GM12891 (cell line): ENCODE measurements at places on chromosomes 2 and 18.

- DNase-seq, result no peak
Observed at GRCh38 chr2:240558236-240558761, 511 bp upstream of the ANKMY1 start.

DNA sequence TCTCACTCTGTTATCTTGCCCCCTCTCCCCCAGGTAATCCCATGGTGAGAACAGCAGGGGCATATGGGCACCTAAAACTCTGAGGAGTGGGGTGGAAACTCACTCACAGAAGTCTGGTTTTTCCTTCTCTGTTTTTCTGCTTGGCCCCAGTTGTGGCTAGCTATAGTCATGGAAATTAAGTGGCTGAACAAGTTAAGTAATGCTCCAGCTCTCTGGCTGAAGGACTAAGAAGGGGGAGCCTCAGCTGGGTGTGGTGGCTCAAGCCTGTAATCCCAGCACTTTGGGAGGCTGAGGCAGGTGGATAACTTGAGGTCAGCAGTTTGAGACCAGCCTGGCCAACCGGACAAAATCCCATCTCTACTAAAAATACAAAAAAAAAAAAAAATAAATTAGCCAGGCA lies 261.0 kb downstream of the TPGS2 start:
- no peak for DNase-seq

DNA sequence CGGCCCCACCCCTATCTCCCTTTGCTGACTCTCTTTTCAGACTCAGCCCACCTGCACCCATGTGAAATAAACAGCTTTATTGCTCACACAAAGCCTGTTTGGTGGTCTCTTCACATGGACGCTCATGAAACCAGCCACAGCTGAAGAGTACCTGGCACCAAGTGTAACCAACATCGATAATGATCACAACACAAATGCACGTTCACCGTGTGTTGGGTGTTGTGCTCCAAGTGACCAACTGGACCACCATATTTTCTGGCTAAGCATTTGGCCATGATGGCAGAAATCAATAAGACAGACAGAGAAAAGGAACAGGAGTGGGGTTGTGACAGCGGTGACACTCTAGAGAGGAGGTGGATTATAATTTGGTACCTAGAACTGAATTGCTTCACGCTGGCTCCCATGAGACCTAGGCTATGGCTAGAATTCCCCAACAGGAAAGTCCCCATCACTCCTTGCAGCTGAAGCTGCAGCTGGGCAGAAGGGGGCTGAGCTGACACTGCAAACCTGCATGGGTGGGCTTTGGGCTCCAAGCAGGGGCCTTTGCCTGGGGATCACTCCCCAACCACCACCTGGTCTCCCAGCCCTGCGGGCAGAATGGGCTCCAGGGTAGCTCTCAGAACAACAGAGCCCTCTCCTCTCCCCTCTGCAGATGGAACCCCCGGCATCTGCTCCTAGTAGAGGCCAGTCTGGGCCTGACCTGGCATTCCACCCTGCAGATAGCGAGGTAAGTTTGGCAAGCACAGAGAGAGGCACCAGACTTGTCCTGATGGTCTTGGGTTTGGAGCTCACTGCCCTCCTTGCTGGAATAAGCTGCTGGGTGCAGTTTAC lies 14.6 kb upstream of the LRRFIP1 start:
- DNase-seq, result no peak

GRCh38 chr2:134539981-134540380 lies 178.8 kb downstream of the TMEM163 start:
- no peak for DNase-seq

DNA sequence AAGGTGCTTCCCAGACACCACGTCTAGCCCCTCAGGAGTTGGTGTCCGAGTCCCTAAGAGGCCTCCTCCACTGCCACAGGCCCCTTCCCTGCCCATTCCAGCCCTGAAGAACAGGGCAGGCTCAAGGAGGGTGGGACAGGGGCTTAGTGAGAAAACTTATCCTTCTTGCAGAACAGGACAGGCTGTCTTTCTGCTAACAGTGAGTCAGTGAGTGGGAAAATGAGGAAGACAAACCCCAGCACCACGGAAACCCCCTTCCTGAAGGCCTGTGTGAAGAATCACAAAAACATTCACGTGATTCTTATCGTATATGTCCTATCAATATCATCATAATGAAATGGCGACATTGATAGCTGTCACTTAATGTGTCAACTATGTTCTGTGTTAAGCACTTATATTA lies 9.8 kb downstream of the FZD7 start:
- no peak for DNase-seq

- no peak for DNase-seq
Observed at GRCh38 chr2:2657121-2657962, 326.3 kb upstream of the MYT1L start.

DNA sequence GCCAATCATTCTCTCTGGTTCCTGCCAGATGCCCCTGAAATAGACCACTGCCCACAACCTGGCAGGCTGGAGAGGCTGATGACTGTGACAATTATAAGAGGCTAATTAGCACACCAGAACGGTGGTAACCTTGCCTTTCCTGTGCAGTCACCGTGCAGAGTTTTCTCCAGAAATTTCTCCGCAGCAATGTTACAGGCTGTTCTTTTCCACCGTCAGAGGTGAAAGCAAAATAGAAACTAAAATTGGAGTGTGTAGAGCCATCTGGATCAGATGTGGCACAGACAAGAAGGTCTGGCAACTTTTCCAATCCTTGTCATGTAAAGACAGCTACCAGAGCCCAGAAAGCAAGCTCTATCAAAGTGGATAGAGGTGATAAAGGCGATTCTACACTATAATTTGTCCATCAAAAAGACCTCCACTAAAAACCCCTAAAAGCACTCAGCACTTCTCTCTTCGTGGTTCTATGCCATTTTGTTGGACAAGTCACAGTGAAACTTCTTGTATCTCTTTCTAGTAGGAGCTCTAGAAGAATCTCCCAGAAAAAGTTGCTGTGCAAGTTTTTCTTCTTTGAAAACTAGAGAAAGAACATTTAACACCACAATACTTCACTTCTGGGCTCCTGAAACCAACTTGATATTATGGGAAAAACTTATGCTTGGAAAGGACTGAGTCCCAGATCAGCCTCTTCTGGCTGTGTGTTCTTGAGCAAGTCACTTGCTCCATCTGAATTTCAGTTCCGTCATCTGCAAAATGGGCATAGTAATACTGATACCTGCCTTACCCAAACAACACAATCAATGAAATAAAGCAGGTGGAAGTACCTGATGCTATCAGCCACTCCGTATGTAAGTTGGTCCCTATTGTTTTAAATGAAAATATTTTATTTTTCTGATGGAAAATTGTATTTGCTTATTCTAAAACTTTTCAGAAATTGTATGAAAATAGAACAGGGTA lies 295.6 kb upstream of the DLGAP1 start:
- DNase-seq, result no peak

DNA sequence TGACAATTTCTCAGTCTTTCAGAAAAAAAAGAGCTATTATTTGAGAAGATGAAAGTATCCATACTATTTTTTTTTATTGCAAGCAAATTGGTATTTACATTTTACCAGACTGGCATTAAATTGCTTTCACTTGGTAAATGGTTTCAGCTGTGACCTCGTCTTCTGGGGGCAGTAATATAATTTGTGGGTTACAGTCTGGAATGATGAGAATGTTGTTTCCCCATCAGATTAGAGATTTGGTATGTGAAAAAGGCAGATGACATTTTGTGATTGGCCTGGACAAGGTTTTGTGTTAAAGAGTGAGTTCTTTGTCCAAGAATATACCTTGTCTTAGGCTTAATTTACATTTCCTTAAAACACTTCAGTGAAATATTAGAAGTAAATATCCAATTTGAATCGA lies 390.1 kb upstream of the ST6GAL2 start:
- no peak for DNase-seq

DNA sequence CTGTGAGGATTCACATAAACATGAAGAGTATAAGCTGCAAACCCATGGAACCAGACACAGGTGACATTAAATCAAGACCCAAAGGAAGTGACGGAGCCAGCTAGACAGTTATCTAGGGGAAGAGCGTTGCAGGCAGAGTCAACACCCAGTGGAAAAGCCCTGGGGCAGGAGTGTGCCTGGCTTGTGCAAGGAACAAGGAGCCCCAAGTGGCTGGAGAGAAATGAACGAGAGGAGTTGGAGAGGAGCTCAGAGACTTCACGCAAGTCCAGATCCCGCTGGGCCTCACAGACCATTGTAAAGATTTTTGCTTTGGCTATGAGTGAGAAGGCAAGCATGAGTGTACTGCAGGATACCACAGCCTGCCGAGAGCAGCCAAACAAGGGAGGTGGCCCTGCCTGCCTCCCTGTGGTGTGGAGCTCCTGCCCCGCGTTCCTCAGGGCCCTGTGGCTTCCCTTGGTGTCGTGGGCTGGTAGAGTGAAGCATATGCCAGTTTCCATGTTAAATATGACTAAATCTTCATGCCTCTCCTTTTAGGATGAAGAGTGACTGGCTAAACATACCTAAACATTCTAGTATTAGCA lies 88.2 kb downstream of the SP3 start:
- DNase-seq, result no peak

- DNase-seq, result no peak
Observed at GRCh38 chr18:48021273-48021914, 90.9 kb upstream of the SMAD2 start.

- DNase-seq, result no peak
Observed at GRCh38 chr2:202022755-202023154, 10.9 kb upstream of the FZD7 start.

DNA sequence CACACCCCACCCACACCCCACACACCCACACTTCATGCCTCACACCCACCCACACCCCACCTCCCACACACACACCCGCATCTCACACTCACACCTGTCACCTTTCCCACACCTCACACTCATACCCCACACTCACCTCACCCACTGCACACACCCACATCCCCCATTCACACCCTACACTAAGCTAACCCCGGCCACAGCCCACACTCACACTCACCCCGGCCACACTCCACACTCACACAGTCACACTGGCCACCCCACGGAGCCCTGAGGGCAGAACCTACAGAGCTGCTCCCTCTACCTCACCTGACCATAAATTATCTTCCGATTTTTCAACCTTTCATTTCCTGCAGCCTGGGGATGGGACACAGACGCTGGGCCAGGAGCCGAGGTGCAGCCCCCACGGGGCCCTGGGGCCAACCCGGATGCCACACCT lies 241.3 kb downstream of the HDAC4 start:
- DNase-seq, result no peak

GRCh38 chr2:62402156-62402555 lies 103.8 kb downstream of the TMEM17 start:
- DNase-seq, result no peak

DNA sequence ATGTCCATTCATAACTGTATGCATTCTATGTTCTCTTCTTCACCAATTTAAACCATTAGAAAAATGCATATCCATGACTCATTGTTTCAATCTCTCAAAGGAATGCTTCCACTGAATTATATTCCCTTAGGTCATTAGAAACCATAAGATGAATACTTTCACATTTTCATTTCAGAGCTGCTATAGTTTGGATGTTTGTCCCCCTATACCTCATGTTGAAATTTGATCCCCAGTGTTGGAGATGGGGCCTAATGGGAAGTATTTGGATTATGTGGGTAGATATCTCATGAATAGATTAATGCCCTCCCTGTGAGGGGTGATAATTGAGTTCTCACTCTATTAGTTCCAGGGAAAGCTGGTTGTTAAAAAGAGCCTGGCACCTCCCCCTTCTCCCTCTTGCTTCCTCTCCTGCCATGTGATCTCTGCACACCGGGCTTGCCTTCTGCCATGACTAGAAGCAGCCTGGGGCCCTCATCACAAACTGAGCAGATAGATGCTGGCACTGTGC lies 35.7 kb downstream of the THUMPD2 start:
- no peak for DNase-seq

- no peak for DNase-seq
Observed at GRCh38 chr2:96326564-96326963, 1.4 kb downstream of the ITPRIPL1 start.

GRCh38 chr2:134973241-134974138 lies 54.9 kb downstream of the CCNT2 start:
- no peak for DNase-seq

DNA sequence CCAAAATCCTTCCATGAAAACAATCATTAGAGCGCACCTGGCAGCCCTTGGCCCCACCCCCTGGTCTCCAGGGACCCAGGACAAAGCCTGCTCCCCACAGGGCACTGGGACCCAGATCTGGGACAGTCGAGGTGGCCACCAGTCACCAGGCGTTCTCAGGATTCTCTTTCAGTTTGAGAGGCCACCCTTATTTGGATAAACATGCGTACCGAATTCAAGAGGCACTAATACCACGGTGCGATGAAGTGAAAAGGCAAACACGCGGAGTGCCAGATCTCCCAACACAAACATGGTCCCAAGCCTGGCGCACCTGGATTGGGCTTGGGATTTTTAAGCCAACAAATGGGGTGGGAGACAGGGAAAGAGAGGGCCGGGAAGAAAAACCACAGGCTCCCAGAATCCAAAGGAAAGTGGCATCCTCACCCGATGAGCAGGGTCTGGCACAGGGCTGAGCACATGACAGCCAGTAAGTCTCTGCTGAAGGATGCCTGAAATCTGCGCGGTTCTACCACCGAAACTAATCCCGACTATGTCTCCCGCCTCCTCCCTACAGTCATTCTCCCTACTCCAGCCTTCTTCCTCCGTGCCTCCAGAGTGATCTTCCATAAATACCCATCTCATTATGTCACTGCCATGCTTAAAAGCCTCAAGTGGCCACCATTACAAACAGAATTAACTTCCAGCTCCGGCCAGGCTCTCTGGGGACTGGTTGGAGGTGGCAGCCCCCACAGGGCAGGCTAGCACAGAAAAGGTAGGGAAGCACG lies 60.9 kb upstream of the KLHL29 start:
- DNase-seq, result no peak

DNA sequence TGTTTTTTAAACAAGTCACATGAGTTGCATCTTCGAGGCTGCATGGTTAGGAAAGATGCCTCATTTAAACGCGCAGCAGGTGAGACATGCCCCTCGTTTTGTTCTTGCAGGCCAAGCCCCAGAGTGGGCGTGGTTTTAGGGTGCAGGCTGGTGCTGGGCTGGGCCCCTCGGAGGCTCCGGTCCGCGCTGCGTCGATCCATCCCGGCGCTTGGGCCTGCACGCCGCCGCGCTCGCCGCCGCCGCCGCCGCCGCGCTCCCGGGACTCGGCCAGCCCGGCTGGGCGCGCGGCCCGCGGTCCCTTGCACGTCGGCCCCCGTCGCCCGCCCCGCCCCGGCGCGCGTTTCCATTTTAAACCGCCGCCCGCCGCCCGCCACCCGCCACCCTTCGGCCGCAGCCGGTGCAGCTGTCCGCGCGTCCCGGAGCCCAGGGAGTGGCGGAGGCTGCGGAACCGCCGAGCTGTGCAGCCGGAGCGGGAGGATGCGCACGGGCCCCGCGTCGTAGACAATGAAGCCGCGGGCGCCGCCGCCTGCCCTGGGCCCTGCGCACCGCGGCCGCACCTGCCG lies 175.5 kb downstream of the AGAP1 start:
- no peak for DNase-seq
